ENCODE measurements at places on chromosomes 5 and 9.

DNA sequence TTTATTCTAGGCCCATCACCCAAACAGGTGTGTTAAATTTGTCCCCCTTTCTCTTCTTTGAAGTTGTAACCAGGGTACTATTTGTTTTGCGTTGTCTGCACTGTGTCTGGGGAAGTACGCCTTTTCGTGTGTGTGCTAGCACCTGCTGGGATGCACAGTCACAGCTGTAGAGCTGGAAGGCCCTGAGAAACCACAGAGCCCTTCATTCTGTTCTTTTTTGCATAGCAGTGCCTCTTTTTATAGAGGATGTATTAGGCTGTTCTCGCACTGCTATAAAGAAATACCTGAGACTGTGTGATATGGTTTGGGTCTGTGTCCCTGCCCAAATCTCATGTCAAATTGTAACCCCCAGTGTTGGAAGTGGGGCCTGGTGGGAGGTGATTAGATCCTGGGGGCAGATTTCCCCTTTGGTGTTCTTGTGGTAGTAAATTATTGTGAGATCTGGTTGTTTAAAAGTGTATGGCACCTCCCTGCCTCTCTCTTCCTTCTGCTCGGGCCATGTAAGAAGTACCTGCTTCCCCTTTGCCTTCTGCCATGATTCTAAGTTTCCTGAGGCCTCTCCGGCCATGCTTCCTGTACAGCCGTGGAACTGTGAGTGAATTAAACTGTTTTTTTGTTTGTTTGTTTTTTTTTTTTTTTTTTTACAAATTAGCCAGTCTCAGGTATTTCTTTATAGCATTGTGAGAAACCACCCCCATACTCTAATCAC is 14.0 kb downstream of the SEC61B start:
- no peak for DNase-seq

DNA sequence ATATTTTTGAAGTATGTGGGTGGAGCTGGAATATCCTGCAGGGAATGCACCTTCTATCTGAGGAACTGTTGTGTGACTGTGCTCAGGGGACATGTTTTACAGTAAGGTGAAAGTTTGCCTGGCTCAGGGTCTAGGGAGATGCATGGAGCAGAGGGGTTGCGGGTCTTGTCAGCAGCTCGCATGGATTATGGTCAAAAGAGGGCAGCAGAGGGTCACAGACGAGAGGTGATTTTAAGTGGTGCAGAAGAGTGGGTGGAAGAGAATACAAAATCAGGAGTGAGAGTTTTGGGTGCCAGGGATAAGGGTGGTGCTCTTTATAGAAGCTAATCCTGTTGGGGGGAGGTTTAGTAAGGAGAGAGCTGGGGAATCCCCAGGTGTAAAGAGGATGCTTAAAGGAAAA is 53.5 kb upstream of the GRIN3A start:
- DNase-seq, result no peak

GRCh38 chr5:68505917-68506860 is 290.6 kb downstream of the PIK3R1 start:
- no peak for DNase-seq

GRCh38 chr9:92236915-92237314 is 56.6 kb downstream of the IARS1 start:
- DNase-seq, result no peak

DNA sequence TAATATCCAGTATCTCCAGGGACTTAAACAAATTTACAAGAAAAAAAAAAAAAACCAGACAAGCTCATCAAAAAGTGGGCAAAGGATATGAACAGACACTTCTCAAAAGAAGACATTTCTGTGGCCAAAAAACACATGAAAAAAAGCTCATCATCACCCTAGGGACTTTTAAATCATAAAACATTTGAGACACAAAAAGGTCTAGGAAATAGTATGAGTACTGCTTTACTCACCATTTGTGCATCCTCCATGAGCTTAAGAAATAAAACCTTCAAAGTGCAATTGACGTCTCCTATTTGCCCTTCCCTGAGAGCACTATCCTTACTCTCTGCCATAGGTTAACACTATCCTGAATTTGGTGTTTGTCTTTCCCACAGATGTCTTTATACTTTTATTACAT is 193.7 kb upstream of the NREP start:
- DNase-seq, result no peak

All from fibroblast of skin of left biceps (primary cell).